ENCODE measurements at places on chromosomes 3 and 15.

- H3K4me1 ChIP-seq = peaks cover 6% of the 10 kb centered on the region
- peaks cover 4% of the 10 kb centered on the region for H3K36me3 ChIP-seq
- no peak for DNase-seq
- H3K27ac ChIP-seq = no peak overlapping the region
- H3K27me3 ChIP-seq = no peaks in the 10 kb centered on the region
- H3K4me3 ChIP-seq = no peak overlapping the region
These were observed 204.7 kb upstream of the GAP43 start for GRCh38 chr3:115418583-115418982.

DNA sequence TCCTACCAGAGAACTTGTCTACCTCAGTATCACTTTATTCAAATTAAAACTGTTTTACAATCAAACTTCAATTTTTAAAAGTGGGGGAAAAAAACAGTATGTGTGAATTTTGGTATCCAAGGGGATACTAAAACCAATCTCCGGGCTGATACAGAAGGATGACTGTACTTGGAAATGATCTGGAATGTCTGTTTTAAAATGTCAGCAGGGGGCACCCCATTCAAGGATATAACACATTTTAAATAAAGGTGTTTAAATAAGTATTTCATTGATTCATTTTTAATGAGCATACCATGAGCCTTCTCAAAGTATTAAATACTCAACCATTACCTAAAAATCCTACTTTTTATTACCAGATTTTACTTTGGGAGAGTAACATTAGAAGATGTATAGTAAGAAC lies 67.9 kb downstream of the ULK4 start:
- peaks cover 19% of the 10 kb centered on the region for H3K36me3 ChIP-seq
- H3K27me3 ChIP-seq = no peaks in the 10 kb centered on the region
- H3K4me3 ChIP-seq = no peak overlapping the region
- DNase-seq = no peak
- H3K4me1 ChIP-seq = no peaks in the 10 kb centered on the region

DNA sequence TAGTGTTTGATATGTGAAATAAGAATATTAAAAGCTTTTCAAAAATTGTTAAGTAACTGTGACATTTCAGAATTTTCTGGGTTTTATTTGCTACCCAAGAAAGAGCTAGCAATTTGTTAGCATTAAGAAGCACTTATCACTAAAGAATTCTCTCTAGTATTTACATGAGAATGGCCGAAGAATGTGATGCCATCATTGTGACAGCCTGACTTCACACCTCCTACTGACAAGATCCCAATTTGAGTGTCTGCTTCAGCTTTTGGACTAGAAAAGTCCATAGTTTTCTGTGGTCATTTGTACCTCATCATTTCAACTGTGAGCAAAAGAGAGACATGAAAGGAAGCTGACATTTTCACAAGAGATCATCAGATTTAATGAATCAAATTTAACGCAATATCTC lies 548.1 kb upstream of the AGTR1 start:
- H3K4me1 ChIP-seq = no peaks in the 10 kb centered on the region
- H3K27ac ChIP-seq = no peak overlapping the region
- H3K36me3 ChIP-seq = no peaks in the 10 kb centered on the region
- H3K4me3 ChIP-seq = no peak overlapping the region
- H3K27me3 ChIP-seq = no peaks in the 10 kb centered on the region

GRCh38 chr15:71239592-71240364 lies 124.5 kb downstream of the THSD4 start:
- H3K4me1 ChIP-seq = no peaks in the 10 kb centered on the region
- peaks cover 35% of the 10 kb centered on the region for H3K27me3 ChIP-seq
- H3K4me3 ChIP-seq = no peak overlapping the region
- no peaks in the 10 kb centered on the region for H3K36me3 ChIP-seq
- no peak overlapping the region for H3K27ac ChIP-seq
- no peak for DNase-seq

DNA sequence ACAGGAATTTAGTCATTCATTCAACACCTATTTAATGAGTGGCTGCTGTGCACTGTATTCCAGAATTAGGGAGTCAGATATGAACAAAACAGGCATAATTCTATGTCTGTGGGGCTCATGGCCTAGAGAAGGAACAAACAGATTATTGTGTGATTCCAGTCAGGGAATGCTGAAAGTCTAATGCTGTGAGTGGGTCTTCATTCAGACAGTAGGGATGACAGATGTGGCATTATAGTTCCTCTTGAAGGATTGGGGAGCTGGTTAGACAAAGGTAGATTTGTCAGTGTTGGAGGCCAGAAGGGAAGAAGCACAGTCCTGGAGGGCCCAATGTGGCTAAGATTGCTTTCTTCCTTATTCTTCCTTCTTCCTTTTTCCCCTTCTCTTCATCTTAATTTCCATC lies 226.4 kb upstream of the EIF1B start:
- H3K36me3 ChIP-seq = no peaks in the 10 kb centered on the region
- H3K27ac ChIP-seq = no peak overlapping the region
- H3K4me1 ChIP-seq = no peaks in the 10 kb centered on the region
- DNase-seq = no peak
- no peaks in the 10 kb centered on the region for H3K27me3 ChIP-seq

DNA sequence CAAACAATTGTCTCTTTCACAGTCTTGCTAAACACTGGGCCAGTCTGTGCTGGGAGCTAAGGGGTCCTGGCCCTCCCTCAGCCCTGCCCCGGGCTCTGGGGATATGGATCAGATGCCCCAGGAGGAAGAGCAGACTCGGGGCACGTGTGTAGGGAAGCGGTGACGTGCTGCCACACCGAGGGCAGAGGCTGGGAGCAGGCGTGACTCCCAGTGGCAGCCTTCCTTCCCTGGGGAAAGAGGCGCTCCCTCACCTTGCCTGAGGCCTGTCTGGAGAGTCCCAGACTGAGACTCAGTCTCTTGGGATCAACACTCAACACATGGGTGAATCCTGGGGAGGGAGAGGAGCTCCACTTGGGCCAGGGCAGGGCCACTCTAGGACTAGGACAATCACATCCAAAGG lies 54.1 kb upstream of the GRIP2 start:
- H3K27me3 ChIP-seq = peaks cover 79% of the 10 kb centered on the region
- peaks cover 1% of the 10 kb centered on the region for H3K36me3 ChIP-seq
- DNase-seq = no peak
- peaks cover 9% of the 10 kb centered on the region for H3K4me1 ChIP-seq
- no peak overlapping the region for H3K27ac ChIP-seq

DNA sequence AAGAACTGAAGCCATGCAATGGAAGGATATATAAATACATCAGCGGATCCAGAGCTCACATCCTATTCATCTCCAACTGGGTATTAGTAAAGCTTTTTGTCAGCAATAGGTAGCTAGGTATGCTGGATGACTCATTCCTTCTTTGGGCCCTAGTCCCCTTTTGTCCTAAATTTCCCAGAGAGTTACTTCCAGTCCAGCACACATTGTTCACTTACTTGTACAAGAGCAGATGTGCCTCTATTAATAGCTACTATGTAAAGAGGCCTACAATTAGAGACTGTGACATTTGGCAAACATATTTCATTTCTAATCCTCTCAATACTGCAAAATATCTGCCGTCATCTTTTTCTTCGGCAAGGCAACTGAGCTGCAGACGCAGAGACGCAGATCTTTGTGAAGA lies 1.7 kb upstream of the SLC4A7 start:
- H3K27me3 ChIP-seq = no peaks in the 10 kb centered on the region
- peak overlapping the region; percentile 36 for H3K27ac ChIP-seq
- no peak for DNase-seq

- H3K36me3 ChIP-seq = peaks cover 2% of the 10 kb centered on the region
- H3K27me3 ChIP-seq = no peaks in the 10 kb centered on the region
- H3K4me1 ChIP-seq = no peaks in the 10 kb centered on the region
- no peak overlapping the region for H3K4me3 ChIP-seq
These were observed 624.5 kb downstream of the PLOD2 start for GRCh38 chr3:145536461-145536860.

DNA sequence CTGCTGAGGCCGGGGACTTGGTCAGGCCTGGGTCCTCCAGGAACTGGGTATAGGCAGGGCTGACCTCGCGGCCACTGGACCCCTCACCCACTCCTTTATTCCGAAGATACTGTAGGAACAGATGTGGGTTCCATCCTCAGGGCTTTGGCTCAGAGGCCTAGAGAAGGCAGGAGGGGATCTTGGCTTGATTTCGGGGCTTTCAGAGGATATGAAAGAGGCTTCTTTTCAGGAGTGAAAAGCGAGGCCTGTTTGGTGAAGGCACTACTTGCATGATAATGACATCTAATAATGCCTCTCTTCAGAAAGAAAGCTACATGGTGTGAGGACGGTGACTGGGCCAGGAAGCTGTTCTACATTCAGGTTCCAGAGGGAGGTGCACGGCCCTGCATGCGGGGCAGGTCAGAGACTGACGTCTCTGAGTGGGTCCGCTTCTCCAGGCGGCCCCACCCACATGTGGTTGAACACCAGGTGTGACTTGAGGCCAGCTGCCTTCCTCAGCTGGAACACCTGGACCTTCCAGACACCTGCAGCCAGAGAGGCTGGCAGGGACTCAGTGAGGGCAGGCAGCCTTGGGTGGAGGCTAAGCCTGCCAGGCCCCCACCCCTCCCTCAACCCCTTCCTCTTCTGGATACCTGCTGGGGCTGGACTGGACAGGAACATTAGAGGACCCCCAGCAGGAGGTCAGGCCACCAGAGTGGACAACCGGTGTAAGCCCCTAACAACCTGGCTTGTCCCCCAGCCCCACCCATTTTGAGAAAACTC lies 31.1 kb upstream of the HHATL start:
- no peak overlapping the region for H3K27ac ChIP-seq
- no peaks in the 10 kb centered on the region for H3K27me3 ChIP-seq
- no peaks in the 10 kb centered on the region for H3K36me3 ChIP-seq
- H3K4me1 ChIP-seq = no peaks in the 10 kb centered on the region
- no peak for DNase-seq

Data from central memory CD8-positive, alpha-beta T cell (primary cell).